Hematopoietic multipotent progenitor cell treated with erythropoietin and hydrocortisone succinate and interleukin-3 and kit ligand, for 4 days (in vitro differentiated cells): ENCODE measurements at places on chromosomes 6 and 20.

DNA sequence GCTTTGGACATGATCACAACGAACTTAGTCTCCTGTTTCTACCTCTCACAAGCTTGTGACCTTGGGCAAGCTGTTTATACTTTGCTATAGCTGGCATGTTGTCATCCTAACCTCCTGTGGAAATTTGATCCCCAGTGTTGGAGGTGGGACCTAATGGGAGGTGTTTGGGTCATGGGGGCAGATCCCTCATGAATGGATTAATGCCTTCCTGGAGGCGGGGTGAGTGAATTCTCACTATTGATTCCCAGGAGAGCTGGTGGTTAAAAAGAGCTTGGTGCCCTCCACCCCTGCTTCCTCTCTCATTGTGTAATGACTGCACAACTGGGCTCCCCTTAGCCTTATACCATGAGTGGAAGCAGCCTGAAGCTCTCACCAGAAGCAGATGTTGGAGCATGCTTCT, 228.9 kb downstream of the HIVEP2 start:
- DNase-seq, result no peak

DNA sequence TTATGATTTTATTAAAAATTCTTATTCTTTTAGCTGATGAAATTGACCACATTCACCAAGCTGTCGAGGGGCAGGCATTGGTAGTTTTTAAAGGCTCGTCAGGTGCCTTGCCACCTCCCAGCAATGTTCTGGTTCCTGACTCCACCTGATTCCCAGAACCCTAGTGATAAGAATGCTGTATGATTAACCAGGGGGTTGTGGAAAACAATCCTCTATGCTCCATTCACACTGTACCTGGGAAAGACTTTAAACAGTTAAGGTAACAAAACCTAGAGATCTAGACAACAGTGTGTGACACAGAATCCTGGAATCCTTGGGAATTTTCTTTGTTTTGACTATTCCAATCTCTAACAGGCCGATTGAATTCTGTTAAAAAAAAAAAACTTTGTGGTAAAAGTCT, 165.7 kb upstream of the OLIG3 start:
- no peak for DNase-seq

- DNase-seq, result no peak
Observed at GRCh38 chr20:62768234-62768546, 28.1 kb upstream of the MRGBP start.

DNA sequence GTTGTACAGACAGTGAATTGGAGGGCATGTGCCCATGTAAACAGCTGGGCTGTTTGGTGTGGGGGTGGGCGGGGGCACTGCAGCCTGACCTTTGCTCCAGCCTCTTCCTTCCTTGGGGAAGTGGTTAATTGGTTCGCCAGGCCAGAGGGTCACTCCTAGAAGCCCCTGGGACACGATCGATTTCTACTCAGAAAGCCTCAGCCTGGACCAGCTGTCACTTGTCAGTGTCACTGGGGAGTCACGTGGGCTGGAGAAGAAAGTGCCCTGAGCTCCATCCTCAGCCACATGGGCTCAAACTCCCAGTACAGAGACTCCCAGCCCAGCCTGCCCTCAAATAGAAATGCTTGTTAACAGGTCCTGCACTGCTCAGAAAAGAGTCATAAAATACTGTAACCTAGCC, 423.8 kb upstream of the SULF2 start:
- no peak for DNase-seq
